ENCODE measurements at places on chromosomes 6 and 20. TPM values are rescaled to one million over a fixed set of nuclear protein-coding genes. Genes with fewer than 3 reads are reported as not detected.

Gene TREM1
- total RNA-seq = not detected

Gene DDO
- total RNA-seq = 6.9 TPM

Gene PSORS1C1
- 1.8 TPM for total RNA-seq

DNA sequence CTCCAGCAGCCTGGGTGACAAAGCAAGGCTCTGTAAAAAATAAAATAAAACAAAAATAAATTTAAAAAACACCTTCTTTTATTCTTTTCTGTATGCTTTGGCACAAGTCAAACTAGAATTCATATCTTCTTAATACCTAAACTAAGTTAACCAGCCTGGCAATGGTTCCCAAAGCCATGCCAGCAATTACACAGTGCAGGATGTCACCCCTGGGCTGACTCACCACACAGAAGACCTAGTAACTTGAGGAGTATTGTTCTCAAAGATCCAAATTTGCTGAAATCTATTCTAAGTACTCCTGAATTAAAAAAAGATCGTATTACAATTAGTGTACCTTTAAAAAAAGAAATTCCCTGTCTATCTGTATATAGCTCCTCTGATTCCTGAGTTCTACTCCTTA lies 162.7 kb upstream of the SGK1 start:
- no peak for DNase-seq
